GM20000 (cell line): ENCODE measurements at places on chromosomes 2 and 18.

DNA sequence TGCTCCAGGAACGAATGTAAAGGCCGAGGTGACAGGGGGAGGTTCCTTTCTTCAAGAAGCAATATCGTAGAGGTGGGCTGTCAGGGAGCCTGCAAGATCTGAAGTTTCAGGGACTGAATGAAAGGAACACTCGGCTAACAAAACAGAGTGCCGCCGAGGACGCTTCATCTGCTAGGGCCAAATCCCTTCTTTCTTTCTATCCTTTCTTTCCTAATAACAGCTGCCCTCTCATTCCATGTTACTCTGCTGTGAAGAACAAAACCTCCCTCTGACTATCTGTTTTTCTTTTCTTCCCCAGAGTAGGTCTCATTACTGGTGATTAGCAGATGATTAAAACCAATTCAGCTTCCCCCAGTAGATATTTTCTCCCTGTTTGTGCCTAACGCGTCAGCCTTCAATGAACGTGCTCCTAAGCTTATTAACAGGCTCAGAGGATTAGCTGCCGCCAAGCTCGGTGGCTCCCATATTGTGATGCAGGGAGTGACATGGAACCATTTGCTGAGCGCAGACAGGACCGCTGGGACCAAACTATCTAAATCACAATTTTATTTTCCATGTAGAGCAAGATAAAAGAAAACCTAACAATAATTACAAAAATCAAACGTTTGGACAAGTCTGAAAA is 414.6 kb downstream of the TMEM182 start:
- DNase-seq: no peak

DNA sequence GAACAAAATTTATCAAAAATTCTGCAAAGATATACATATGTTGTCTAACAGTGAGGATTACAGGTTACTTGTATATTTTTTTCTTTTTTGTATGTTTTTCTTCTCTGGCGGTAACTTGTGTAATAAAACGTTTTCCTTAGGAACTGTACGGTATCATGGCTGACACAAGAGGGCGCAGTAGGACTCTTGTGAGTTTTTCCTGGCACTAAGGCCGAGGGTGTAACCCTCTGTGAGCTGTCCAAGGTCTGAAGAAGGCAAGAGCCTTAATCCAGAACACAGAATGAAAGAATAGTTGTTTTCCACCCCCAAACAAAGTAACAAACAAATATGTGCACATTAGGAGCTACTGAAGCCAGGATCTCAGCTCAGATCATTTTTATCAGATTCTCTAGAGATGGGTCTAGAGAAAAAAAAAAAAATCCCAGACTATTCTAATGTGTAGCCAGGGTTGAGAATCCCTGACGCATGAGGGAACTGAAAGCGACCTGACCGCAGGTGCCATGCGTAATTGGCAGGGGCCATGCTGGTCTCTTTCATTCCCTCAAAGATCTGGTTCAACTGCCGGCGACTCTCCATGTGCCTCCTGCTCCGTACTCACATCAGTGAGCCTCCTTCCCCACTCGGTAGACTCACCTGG is 27.0 kb downstream of the TMEM200C start:
- DNase-seq: peak; percentile 61

DNA sequence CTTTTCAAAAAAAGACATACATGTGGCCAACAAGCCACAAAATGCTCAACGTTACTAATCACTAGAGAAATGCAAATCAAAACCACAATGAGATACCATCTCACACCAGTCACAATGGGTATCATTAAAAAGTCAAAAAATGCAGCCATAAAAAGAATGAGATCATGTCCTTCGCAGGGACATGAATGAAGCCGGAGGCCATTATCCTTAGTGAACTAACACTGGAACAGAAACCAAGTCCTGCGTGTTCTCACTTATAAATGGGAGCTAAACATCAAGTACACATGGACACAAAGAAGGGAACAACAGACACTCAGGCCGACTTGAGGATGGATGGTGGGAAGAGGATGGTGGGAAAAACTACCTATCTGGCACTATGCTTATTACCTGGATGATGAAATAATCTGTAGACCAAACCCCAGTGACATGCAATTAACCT is 17.8 kb upstream of the ATL2 start:
- DNase-seq: no peak

DNA sequence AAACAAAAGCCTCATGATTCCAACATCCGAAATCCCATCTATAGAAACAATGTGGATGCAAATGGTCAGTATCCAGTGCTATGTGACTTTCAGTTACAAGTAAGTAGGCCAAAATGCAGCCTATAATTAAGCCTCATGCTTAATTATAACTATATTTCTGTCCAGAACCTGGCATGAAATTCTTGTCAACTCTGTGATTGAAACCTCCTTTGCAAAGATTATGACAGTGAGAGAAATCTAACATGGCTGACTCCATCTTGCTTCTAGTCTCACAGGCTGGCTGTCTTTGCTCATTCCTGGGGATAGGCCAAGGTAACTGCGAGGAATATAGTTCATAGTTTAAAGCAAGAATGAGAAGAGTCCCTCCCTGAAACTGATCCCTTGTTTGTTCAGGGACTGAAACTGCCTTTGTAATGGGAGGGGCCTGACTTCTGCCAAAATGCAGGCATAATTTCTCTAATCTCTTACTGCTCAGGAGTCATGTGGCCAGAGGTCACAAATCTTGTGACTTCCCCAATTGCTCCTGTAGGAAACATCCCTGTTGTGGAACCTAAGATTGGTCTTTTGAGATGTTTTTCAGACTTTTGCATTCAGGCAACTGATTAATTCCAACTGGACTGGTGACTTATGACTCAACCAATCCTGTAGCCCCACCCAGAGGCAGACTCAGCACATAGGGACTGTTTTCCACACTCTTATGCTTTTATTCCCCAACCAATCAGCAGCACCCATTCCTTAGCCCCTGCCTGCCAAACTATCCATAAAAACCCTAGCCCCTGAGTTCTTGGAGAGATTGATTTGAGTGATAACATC is 84.5 kb upstream of the TLK1 start:
- no peak for DNase-seq

DNA sequence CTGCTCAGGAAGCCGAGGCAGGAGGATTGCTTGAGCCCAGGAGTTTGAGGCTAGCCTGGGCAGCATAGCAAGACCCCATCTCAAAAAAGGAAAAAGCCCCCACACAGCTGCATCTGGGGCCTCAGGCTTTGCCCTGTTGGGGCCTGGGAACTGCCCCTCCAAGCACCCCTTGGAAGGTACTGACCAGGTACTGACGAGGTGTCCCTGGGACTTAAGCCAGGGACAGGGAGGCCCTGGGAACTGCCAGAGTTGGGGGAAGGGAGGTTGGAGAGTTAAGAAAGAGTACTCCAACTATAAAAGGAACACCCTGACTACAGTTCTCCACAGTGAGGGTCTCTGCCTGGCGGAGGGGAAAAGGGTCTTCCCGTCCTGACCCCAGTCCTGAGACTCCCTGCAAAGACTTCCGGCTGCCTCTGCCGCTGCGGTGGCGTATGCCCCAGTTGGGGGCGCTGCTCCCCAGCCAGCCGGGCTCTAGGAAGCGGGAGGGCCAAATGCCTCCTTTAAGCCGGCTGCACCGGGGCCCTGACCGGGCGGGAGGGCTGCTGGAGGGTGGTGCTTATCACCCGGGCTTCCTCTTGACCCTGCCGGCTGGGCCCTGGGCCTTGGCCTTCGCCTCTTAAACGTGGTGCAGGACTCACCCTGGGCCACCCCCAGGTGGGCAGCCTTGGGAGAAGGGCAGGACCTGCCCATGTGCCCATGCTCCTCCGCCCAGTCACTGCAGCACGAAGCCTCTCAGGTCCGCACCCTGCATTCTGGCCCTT is 12.8 kb downstream of the SLC30A3 start:
- DNase-seq: peak; percentile 83

- no peak for DNase-seq
These were observed 71.6 kb upstream of the BCL2L11 start for GRCh38 chr2:111048856-111049768.

GRCh38 chr18:49837889-49838288 is 24.6 kb upstream of the ACAA2 start:
- no peak for DNase-seq

DNA sequence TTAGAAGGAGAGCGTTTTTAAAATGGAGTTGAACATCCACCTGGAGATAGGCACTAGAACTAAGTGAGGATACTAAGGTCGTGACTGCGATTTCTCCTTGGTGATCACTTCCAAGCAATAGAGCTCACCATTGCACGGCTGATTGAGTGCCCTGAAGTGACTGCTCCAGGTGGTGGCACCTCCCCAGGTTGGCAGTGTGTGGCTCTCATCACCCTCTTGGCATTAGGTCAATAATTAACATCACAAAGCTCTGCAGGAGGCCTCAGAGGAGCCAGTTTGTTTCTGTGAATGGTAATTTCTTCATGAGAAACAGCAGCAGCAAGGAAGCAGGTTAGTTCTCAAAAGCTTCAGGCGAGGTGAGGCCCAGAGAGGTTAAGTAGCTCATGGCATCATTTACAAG is 259.6 kb downstream of the CLIP4 start:
- DNase-seq: no peak

DNA sequence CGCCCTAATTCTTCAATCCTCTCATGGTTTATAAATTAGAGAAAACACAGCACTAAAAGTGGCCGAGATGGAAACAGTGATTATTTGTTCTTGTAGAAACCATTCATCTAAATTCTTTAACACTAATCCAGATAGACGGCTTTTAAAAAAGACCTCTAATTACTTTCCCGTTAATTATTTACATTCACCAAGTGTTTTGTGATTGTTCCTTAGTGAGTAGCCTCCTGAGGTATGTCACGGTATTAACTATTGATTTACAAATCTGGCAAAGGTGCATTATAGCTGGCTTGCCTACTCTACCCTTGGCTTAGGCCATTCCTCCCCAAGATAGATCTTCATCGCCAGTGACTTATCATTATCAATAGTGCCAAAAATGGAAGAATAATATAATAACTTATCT is 436.4 kb upstream of the ST6GAL2 start:
- no peak for DNase-seq

DNA sequence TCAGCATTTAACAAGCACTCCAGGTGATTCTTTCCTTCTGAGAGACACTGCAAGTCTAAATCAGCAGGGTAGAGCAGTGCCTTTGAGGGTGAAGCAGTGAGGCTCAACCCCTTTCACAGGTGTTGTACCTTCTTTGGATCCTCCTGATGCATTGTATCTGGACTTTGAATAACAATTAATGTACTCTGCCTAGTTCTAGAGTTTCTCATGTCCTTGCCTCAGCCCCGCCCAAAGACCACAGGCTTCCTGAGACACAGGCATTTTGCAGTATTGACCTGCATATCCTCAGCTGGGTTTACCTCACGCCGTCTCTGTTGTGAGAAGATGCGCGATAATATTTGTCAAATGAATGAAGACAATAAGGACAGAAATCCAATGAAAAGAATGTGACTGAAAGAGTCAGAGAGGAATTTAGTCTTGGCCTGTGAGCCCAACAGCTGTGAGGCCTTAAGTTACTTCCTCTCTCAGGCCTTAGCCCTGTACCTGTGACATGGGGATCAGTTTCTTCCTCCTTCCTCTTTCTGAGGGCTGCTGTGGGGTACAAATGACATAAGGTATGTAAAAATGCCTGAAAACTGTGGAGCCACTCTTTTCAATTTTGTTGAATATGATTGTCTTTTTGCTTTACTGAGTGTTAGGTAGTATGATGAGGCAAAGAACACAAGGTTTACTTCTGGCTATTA is 43.7 kb downstream of the WIPF1 start:
- DNase-seq: peak; percentile 57

- no peak for DNase-seq
These were observed 342.2 kb downstream of the CMPK2 start for GRCh38 chr2:6523476-6523875.

- DNase-seq: no peak
These were observed 75.3 kb upstream of the TRIB2 start for GRCh38 chr2:12641441-12641840.

DNA sequence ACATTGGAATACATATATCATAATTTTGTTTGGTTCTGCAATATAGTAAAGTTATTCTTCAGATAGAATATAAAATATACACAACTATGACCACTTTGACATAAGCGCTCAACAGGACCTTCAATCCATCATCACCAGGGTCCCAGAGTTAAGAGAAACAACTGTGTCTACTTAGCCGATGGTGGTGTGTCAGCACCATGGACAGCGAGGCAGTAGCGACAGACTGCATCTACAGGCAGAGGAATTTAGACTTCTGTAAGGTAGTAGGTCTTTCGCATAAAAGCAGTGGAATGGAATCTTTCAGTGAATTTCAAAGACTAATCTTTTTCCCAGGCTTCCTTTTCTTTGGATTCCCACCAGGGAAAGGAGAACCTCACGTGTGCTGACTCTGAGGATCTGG is 20.5 kb upstream of the LRPPRC start:
- DNase-seq: peak; percentile 24

DNA sequence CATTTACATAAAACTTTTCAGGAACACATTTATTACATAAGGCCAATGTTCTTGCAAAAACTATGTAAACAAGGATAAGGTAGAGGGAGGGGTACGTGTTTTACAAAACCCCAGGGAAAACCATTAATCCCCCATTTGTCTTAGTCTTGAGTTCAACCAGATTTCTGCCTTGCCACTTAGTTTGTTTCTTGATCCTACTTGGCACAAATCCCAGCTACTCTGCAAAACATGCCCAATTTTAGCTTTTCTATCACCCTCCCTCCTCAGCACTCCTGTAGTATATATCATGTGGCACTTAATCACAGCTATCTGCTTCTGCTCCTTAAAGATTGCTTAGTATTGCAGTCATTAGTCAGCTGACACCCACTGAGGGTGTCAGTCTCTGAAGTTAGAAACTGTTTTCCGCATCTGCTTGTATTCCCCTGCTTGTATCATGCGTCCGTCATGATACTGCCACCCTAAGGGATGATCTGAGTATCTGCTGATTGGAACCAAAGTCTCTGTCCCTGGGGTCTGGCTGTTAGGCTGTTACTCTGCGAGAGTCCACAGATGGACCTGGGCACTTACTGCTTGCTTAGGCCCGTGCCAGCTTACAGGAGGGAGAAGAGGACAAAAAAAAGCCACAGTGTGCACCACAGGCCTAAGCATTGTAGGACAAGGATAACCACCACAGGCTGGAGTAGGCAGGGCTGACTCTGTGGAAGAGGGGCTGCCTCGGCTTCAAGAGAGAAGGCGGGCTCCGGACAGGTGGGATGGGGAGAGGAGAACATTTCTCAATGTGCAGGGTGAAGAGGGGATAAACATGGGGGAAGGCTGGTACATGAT is 82.2 kb downstream of the EPAS1 start:
- no peak for DNase-seq

DNA sequence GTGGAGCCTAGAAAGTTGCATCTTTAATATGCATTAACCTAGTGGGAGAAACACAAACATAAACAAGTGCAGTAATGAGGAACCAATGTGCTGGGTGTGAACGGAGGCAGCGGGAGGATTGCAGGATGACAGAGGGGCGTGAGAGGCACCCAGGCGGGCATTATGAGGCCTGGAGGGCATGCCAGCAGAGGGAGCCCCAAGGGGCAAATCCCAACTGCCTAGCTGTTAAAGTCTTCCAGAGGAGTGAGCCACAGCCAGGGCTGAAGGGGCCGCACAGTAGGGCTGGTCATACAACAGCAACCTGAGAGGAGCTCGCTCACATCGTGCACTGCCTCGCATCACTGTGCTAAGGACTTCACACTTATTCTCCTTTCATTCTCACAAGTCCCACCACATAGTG is 13.3 kb upstream of the PRELID3A start:
- no peak for DNase-seq

GRCh38 chr2:134308474-134309385 is 54.9 kb downstream of the MGAT5 start:
- no peak for DNase-seq

- DNase-seq: no peak
These were observed 148.5 kb downstream of the GALNT14 start for GRCh38 chr2:30989746-30990145.

- no peak for DNase-seq
These were observed 7.4 kb downstream of the RHOB start for GRCh38 chr2:20454036-20454981.

GRCh38 chr2:233974530-233975071 is 57.4 kb downstream of the TRPM8 start:
- no peak for DNase-seq
